ENCODE measurements at places on chromosomes 12 and 14.

DNA sequence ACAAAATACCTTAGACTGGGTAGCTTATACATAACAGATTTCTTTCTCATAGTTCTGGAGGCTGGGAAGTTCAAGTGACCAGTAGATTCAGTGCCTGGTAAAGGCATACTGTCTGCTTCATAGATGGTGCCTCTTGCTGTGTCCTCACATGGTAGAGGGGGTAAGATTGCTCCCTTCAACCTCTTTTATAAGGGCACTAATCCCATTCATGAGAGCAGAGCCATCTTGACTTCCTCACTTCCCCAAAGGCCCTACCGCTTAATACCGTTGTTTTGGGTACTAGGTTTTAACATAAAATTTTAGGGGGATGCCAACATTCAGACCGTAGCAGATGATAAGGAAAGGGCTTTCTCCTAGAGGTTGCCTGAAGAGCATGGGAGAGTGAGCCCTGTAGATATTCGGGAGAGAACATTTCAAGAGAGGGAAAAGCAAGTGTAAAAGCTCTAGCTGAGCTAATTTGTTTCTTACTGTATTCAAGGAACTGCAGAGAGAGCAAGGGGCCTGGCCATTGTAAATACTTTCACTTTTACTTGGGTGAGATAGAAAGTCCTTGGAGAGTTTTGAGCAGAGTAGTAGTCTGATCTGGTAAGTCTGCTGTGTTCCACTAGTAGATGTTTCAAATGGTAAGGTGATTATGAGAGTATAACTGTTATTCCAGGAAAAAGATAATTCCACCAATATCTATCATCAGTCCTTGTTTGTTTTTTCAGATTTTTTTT, 27.3 kb downstream of the FRS2 start:
- DNase-seq, result no peak

- DNase-seq, result no peak
These were observed 3.0 kb downstream of the SMIM10L1 start for GRCh38 chr12:11174022-11174421.

GRCh38 chr14:92646952-92647796, 101.3 kb downstream of the LGMN start:
- DNase-seq, result no peak

- DNase-seq, result no peak
These were observed 2.2 kb downstream of the ZFP36L1 start for GRCh38 chr14:68790644-68791077.

GRCh38 chr12:71725011-71725410, 29.7 kb upstream of the RAB21 start:
- DNase-seq, result no peak

DNA sequence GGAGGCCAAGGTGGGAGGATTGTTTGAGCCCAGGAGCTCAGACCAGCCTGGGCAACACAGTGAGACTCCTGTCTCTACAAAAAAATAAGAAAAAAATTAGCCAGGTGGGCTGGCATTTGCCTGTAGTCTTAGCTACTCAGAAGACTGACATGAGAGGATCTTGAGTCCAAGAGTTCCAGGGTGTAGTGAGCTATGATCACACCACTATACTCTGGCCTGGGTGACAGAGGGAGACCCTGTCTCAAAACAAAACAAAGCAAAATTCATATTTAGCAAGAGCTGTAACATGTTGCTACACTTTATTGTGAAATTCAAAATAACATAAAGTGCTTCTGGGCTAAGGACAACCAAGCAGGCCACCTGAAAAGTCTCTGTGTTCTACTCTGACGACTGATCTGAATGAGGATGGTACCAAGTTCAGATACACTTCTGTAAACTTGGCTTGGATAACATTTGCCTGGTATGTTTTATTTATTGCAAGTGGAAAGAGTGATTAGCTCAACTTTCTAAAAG, 11.6 kb upstream of the STRN3 start:
- DNase-seq, result no peak

- no peak for DNase-seq
These were observed 57.2 kb downstream of the ATF7IP start for GRCh38 chr12:14422516-14423230.

DNA sequence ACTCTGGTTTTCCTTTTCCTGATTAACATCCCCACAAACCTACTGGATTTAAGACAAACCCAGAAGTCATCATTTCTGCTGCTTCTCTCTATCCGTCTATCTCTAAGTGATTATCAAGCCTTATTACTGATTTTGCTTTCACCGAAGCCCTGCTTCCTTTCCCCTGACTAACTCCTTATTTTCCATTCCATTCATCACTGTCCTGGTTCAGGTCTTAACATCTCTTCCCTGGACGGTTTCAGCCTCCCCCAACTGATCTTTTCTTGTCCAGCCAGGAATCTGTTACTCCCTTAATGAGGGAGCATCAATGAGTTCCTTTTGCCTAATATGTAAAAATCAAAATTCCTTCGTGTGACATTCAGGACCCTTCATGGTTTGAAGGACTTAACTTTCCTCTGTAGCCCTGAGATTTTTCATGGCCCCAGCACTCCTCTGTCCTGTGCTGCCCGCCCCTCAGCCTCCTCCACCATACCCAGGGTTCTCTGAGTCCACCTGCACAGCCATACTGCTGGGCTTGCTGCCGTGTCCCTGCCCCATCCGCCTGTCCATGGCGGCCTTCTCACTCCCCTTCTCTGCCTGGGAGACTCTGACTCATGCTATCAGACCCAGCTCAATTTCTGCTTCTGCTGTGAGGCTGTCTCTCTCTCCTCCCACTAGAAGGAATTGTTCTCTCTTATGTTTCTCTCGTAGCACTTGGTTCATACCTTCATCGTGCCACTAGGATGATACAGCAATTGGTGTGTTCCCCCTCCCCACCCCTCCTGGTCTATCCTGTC, 167.8 kb upstream of the HIF1A start:
- no peak for DNase-seq

DNA sequence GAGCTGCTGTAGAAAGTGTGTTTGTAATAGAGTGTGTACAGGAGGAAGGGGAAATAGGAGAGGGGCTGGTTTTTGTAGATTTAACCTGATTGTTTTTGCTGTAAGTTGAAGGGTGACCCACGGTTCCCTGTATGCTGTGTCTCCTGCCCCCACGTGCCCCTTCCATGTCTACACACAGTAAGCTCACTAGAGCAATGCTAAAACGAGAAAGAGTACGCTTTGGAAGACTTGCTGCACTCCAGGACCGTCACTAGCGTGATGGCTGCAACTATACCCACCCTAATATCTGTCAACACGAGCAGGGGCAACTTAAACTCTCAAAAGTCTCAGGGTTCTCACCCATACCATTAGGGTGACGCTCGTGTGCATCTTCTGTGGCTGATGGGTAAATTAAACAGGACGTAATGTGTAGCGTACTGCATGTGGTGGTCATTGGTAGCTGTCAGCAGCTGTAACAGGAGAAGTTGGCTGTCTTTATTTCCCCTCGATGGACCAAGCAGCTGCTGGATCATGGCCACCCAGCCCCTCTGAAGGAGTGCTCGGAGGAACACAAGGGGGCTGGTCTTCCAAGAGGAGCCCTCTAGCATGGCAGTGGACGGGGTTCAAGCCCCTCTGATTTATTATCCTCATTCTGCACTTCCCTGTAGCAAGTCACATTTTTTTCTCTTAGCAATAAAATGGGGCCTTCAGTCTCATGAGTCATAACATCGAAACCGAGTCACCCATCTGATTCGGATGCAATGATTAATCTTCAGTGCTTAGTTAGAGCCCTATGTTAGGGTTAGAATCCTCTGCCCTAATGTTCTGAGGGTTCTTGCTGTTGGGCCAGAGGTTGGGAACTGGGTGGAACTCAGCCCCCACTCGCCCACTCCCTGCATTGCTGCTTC, 14.0 kb downstream of the CCND2 start:
- DNase-seq, result no peak

DNA sequence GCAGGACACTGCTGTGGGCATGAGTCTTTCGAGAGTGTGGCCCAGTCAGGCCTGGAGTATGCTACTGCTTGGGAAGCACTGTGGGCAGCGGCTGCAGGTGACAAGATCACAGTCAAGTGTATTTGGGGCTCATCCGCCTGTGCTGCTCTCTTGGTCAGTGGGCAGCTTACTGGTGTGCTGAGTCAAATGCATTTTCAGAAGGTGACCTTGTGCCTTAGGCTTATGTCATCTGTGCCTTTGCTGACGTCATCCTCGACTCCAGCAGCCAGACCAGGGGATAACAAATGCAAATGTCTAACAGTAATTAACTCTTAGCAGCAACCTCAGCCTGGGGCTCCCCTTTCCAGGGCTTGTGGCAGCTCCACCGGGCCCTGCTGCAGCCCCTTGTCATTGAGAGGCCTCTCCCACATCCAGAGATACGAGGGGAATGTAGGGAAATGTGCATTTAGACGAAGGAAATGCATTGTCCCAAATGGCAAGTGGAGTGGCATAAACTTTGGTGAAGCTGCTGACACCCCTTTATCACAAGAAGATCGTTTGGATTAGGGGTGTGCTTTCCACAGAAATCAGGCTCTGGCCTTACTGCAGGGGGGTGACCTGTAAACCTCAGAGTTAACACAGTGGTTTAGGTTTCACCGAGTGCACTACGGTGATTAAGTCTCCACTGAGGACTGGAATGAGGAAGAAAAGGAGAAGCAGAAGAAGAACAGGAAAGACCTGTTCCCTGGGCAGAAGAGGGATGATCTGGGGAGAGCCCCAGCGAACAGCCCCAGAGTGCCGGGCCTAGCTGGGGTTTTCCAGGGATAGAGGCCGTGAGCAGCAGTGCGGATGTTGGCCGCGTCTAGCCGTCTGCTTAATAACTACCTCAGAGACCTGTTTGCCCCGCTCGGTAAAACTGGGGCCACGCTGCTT, 39.7 kb downstream of the PSMA6 start:
- no peak for DNase-seq

DNA sequence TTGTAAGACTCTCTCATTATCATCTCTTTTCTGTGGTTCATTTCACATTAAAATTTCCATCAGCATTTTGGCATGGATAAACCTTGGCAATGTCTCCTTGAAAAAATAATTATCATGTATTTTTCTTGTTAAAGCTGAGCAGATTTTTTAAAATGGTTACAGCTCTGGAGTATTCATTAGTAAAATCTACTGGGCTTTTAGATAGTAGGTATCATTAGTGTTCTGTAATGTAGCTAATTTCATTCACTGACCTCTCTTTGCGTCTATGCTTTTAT, 36.9 kb upstream of the CDK17 start:
- DNase-seq, result no peak

- no peak for DNase-seq
These were observed 2.0 kb upstream of the NR4A1 start for GRCh38 chr12:52049286-52049685.
